ENCODE measurements at places on chromosomes 16 and 17.

DNA sequence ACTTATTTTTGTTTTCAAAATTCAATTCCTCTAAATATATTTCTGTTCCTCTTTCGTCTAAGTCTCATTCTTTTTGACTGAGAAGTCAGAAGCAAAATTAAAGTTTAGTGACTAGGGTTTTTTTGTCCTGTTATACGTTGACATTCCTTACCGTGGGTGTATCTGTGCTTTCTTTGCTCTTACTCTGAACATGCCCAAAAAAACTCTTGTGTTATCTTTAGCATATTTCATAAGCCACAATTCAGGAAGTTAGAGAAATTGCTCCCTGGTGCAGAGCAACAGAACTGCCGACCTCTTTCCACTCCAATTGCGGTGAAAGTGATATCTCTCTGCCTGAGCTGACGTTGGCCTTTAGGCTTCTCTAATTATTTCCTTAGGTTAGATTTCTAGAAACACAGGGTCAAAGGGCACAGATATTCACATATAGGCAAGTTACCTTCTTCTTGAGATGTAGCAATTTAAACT lies 65.7 kb downstream of the CENPV start:
- peak; percentile 33 for DNase-seq

DNA sequence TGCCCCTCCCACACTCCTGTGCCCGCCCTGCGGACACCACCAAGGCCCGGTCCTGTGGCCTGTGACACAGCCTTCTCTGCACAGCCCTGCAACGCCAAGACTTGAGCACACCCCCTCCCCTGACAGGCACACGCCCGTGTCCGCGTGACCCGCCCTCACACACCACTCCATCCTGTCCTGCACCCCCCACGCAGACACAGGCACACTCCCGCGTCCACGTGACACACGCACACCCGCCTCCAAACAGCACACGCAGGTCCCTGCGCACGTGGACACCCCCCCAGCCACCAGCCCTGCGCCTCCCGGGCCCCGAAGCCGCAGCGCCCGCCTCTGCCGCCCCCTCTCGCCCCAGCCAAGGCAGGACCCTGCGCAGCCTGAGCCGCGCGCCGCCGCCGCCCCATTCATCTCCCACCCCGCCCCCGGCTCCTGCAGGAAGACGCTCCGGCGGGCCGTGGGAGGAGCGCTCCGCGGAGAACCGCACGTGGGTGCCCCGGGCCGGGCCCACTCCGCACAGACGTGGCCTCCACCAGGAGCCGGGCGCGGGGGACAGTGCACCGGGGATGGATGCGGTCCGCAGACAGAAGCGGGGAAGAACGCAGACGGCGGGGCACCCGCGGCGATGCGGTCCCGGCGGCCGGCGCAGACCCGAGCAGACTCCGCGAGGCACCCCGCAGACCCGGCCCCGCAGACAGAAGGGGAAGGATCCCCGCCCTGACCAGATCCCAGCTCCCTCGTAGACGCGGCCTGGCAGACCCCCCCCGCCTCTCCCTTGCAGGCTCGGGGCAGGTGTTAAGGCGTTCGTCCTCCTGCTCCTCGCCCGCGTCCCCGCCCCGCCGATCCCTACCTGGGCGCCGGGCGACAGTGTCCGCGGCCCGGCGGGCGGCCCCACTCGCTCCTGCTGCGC lies 506 bp downstream of the CAMKK1 start:
- peak; percentile 77 for DNase-seq

DNA sequence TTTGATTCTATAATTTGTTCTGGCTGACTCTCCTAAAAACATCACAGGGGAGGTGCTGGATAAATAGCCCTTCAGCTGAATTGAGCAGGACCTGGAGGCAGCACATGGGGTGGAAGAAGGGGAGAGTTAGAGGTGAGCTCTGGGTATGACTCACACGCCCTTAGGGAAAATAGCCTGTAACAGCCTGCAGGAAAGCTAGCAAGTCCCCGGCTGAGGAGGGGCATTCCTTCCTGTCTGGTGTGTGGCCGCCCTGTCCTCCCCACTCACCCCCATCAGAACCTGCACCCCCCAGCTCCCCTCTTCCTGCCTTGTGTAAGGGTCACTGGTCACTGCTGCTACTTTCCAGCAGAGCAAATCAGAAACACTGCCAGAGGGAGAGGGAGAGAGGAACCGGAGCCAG lies 187.4 kb downstream of the C16orf95 start:
- DNase-seq, result no peak

- no peak for DNase-seq
Measured at GRCh38 chr17:27349540-27350021, 55.7 kb downstream of the WSB1 start.

GRCh38 chr16:63684149-63685101 lies 1437.4 kb downstream of the CDH11 start:
- no peak for DNase-seq

DNA sequence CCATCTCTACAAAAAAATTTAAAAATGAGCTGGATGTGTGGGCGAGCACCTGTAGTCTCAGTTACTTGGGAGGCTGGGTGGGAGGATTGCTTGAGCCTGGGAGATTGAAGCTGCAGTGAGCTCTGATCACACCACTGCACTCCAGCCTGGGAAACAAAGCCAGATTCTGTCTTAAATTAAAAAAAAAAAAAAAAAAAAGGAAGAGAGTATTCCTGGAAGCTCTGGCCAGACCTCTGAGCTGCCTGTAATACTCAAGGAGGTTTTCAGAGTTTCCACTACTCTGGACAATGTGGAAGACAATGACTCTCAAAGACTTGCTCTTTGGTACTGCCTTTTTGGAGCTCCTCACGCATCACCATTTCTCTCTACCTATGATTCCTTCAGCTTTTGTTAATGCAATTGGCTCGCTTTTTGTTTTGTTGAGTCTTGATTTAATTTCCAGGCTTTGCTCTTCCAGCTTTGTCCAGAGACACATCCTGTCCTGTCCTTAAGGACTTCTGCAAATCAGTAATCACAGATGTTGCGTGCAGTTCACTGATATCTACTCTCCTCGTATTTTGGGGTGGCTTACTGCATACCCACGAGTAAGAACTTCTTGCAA lies 10.8 kb downstream of the CHD9 start:
- DNase-seq, result no peak

DNA sequence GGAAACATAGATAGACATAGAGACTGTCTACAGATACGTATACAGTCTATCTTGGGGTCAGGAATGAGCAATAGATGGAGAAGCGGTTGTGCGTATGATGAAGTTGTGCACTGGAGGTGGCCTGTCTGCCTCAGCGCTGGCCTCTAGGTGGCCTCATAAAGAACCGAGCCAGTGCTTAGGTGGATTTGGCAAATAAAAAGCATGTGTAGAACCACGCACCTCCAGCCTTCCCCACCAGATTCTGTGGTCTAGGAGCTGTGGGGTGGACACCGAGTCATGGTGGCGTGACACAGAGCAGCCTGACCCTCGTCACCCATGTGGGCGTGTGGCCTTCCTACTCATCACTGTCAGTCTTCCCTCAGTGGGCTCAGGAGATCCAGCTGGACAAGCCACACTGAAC lies 34.0 kb downstream of the PGS1 start:
- peak; percentile 21 for DNase-seq

DNA sequence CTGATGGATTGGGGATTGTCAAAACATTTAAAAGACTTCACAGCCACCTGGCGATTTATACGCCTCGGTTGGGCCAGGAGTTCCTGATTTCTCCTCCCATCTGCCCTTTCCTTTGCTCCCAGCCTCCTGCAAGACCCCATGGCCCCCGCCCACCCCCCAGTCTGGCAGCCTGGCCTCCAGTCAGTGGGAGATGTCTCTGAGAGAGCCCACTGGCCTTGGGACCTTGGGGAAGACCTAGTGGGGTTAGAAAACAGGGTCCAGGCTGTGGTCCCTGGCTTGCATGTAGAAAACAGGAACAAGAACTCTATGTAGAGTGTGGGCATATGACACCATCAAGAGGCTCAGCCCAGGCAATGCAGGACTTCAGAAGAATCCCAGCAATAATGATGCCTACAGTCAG lies 209.4 kb upstream of the C16orf82 start:
- DNase-seq, result no peak

DNA sequence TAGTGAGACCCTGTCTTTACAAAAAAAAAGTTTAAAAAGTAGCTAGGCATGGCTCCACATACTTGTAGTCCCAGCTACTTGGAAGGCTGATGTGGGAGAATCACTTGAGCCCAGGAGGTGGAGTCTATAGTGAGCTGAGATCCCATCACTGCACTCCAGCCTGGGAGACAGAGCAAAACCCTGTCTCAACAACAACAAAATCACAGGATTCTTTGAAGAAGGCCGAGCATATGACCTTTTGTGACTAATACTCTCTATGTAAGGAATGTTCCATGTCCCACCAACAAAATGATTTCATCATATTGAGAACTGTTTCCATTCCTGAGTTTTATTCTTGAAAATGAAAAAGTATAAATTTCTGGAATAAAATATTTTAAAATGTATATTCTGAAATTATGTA lies 58.9 kb upstream of the EFCAB3 start:
- no peak for DNase-seq

DNA sequence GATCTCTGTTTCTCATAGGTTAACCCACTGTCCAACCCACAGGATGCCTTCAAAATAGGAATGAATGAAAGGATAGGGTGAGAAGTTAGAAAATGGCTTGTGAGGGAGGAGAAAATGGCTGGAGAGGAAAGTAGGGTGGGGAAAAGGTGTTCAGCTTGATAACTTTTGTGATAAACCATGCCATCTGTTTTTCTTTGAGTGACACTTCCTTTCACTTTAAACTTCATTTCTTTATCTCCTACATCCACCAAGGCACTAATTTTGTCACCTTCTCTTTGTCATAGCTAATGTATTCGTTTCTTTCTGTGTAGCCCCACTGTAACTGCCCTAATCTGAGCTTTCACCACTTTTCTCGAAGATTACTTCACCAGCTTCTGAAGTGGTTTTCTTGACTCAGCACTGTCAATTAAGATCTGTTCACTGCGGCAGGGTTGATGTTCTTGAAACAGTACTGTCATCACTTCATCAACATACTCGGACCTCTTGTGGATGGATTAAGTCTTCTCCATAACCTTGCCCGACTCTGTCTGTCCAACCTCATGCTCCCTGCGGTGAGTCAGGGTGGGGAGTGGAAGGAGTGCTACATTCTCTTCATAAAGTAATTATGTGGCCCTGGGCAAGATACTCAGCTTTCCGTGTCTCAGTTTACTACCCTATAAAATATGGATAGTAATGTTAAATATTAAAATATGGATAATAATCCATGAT lies 5.5 kb upstream of the KRT10 start:
- no peak for DNase-seq

Data from CD4-positive, alpha-beta T cell treated with Interleukin-4 for 4 hours (primary cell).